ENCODE measurements at places on chromosomes 12 and 14.

GRCh38 chr14:71317385-71318096, 410.3 kb downstream of the PCNX1 start:
- no peak for DNase-seq

GRCh38 chr14:41615011-41615595, 8.4 kb downstream of the LRFN5 start:
- no peak for DNase-seq

DNA sequence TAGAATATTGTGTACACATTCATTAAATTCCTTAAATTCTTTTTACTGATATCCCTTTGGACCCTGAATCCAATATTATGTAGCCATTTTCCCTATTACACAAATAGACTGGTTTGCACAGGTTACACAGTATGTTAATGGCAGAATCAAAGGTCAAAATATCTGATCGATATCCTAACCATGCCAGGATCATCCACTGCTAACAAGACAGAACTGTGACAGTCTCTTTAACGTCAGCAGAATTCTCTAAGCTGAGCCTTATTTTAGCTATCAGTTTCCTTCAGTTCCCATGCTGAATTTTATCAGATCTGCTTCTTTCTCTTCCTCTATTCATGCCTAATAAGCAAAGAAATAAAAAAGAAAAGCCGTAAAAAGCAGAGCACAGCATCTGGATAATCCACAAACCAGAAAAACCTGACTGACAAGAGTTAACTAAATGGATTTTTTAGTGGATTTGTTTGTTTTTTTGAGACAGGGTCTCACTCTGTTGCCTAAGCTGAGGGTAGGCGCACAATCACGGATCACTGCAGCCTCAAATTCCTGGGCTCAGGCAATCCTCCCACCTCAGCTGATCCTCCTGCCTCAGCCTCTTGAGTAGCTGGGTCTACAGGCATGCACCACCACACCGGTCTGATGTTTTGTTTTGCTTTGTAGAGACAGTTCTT, 130.4 kb downstream of the PAWR start:
- no peak for DNase-seq

DNA sequence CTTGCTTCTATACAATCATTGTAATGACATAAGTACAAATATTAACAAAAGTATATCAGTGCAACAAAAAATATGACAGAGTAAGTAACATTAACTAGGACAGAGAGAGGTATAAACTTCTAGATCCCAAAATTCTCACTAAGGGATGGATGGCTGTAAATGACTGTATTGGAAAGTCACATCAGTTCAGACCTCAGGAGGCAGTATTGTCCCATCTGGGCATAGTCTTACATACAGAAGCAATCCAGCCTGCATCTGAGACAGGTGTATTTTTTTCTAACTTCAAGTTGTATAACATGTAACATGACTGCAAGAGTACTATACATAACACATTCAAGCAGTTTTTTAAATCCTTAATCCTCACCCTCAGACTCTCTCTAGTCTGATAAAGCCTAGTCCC, 99.0 kb downstream of the GARIN6 start:
- DNase-seq, result no peak

GRCh38 chr12:107760207-107760808, 629 bp downstream of the PRDM4 start:
- DNase-seq, result peak; percentile 21

GRCh38 chr12:79615596-79616560, 74.9 kb downstream of the PAWR start:
- DNase-seq, result no peak

DNA sequence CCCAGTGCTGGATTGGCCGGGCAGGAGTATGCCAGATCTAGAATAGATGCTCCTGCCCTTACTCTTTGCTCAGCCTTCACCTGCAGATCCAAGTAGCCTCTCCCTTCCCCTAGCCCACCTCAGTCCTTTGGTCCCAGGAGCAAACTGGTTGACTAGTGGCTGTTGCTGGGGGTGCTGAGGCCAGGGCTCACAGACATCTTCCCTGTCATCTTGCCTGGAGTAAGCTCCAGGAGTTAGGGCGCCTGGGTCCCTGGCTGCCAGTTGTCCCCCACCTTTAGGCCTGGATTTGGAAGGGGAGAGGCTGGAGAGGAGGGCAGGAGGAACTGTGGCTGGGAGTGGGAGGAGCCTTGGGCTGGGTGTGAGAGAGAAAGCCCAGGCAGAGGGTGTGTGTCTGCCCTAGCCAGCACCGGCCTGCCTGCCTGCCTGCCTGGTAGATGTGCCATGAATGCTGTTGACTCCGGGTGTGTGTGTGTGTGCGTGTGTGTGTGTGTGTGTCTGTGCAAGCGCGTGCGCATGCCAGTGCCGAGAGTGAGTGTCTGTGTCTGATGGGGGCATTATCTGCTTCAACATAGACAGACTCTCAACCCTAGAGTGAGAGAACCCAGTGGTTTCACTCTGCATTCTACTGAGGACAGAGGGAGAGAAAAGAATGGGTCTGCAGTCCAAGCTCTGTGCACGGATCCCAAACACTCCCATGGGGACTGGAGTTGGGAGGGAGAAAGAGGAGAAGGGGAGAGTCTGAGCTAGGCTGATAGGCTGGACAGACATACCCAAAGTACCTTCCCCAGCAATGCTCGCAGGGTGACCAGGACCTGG, 845 bp upstream of the RARG start:
- peak; percentile 46 for DNase-seq

- no peak for DNase-seq
Observed at GRCh38 chr12:68290126-68290525, 36.7 kb upstream of the IL22 start.

- no peak for DNase-seq
Observed at GRCh38 chr14:73851000-73851399, 631 bp upstream of the PTGR2 start.

- no peak for DNase-seq
Observed at GRCh38 chr12:112848972-112849371, 57.4 kb downstream of the RPH3A start.

DNA sequence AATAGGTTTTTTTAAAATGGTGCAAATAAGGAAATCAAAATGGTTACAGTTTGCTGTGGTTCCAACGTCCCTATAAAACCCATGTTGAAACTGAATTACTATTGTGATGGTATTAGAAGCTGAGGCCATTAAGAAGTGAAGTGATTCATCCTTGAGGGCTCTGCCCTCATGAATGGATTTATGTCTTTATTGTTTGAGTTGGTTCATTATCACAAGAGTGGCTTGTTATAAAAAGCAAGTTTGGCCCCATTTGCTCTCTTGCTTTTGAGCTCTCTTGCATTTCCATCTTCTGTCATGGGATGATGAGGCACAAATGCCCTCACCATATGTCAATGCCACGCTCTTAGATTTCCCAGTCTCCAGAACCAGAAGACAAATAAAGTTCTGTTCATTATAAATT, 62.3 kb downstream of the PRKD1 start:
- no peak for DNase-seq

DNA sequence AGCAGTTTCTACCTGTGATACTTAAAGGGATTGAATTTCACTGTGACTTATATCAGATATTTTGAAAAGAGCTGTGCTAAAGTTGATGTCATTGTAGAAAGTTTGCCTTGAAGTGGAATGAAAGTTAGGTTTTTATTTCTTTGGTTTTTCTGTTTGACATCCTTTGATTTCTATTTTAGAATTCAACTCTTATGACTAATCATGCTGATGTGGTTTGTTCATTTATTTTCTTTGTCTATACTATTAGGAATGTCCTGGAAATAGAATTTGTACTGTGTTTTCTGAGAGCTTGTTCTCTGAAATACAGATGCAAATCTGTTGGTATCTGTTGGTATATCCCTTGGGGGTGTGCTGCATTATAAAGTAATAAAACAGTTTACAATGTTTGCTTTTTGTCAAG, 3.3 kb downstream of the CNOT2 start:
- no peak for DNase-seq

- DNase-seq, result peak; percentile 31
Observed at GRCh38 chr14:105012171-105012985, 8.5 kb downstream of the CDCA4 start.

DNA sequence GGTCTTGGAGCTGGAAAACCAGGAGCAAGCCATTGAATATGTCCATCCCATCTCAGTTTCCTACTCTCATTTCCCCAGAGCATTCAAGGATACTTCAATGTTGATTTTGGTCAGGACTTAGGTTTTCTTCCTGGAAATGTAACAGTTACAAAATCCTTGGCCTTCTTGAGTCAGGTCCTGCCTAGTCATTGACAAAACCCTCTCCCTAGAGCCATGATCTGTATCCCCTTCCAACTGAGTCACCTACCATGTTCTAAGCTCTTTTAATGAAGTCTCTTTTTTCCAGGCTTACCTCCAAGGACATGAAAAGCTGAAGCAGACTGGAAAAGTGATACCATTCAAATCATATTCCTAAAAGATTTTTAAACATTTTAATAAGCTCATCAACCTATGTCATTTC, 549.2 kb downstream of the GALC start:
- DNase-seq, result no peak

DNA sequence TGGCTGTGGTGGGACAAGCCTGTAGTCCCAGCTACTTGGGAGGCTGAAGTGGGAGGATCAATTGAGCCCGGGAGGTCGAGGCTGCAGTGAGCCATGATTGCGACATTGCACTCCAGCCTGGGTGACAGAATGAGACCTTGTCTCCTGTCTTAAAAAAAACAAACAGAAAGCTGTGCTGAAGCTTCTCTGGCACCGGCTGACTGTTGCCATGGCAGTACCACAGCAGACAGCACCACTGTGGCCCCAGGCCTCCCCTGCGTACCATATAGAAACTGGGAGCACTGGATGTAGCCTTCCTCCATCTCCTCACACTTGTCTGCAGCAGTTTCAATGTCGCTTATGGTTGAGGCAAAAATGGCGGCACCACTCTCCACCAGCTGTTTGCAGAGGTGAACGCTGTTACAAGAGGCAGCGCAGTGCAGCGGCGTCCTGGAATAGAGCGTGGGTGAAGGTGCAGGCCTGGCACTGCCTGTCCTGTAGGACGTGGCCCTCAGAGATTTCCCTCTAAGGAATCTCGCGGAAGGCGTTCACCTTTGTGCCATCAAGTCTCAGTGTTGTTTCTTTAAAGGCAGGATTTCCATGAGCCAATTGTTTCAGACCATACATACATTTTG, 21.9 kb downstream of the ZFYVE21 start:
- no peak for DNase-seq

- DNase-seq, result peak; percentile 66
Observed at GRCh38 chr12:51678086-51678724, 87.2 kb downstream of the SCN8A start.

DNA sequence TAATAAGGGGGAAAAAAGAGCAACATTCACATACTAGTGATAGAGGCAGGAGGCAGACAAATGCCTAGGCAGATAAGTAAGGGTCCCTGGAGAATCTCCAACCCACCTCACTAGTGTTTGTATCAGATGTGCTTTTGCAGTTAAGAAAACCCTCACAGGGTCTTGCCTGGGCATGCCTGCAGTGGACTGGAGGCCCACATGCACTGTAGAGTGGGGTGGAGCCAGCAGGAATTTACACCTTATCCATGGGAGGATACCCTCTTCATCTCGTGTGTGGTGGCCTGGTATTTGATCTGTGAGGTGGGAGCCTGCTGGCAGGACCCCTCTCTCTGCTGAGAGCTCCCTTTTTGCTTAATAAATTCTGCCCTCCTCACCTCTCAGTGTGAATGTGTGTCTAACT, 238.0 kb upstream of the SLC16A7 start:
- no peak for DNase-seq

DNA sequence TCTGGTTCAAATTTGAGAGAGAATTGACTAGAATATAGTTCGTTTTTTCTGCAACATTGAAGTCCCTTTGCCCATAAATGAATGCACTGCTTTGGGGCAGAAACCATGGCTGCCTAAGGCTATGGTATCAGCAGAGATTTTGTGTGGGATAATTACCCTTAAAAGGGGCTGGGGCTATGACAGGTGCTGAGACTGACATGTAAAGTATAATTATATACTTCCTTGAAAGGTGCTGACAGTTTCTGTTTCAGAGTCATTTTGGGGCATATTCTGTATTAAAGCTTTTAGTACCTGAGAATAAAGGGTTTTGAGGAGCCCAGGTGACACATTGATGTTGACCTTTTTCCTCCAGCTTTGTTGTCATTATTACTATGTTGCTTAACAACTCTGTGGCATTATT, 150.3 kb upstream of the PTPRQ start:
- no peak for DNase-seq

GRCh38 chr12:64636856-64637255, 26.6 kb downstream of the RASSF3 start:
- DNase-seq, result no peak

DNA sequence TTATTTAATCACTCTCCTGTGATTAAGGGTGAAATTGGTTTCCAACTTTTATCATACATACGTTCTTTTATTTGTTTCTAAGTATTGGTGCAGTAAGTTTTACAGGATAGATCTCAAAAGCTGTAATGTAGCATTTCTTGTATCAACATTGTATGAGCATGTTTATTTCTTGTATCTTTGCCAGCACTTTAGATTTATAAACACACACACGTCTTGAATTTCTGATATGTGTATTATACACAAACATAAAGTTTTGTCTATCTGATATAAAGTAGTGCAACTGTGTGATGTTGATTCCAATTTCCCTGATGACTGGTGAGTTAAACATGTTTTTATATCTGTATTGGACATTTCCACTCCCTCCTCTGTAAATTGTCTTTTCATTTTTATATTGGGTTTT, 134.7 kb downstream of the NOVA1 start:
- DNase-seq, result no peak

- DNase-seq, result no peak
Observed at GRCh38 chr14:102883089-102883541, 39.3 kb upstream of the AMN start.

DNA sequence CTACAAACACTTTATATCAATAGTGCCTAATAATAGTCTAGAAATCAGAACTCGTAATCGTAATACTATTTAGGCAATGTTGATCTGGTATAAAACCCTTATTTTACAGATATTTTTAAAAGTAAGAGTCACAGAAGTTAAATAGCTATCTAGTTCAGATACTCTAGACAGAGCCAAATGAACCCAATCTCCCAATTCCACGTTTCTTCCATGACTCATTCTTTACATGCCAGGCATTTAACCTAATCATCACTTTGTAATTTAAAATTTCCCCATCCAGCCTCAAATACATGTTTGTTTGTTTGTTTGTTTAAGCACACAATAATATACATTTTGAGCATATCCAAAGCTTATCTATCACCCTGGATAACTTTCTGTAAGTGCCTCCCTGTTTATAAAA, 36.4 kb upstream of the GARIN6 start:
- no peak for DNase-seq

DNA sequence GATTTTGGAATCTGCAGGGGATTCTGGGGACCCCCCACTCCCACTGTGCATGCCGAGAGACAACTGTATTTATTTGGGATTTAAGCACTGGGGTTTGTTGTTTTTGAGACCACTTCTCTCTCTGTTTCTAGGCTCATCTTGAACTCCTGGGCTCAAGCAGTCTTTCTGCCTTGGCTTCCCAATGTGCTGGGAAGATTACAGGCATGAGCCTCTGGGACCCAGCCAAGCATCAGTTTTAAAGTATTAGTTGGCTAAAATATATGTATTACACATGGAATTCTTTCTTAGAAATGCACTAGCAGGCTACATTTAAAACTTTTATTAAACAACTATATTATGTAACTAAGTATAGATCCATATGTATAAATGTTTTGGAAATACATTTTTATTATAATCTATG, 78.3 kb downstream of the AEBP2 start:
- no peak for DNase-seq
